Effector memory CD4-positive, alpha-beta T cell (primary cell): ENCODE measurements at places on chromosomes 2 and 18.

DNA sequence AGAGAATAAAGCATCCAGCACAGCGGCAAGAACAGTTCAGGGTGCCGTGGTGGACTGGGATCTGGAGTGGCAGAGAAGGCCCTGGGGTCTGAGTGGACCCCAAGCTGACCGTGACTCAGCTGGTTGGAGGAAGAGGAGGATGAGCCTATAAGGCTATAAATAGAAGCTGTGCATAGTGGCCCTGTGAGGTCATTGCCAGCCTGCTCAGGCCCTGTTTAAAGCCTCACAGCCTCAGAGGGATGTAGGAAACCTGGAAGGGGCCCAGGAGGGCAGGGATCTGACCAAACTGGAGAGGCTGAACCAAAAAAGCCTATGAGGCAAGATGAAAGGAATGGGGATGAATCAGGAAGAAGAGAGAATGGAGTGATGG lies 11.3 kb upstream of the DES start:
- no peak for DNase-seq

- no peak for DNase-seq
These were observed 53.2 kb downstream of the CIB4 start for GRCh38 chr2:26587994-26588393.

GRCh38 chr2:174337337-174338146 lies 2.8 kb downstream of the SP9 start:
- no peak for DNase-seq

DNA sequence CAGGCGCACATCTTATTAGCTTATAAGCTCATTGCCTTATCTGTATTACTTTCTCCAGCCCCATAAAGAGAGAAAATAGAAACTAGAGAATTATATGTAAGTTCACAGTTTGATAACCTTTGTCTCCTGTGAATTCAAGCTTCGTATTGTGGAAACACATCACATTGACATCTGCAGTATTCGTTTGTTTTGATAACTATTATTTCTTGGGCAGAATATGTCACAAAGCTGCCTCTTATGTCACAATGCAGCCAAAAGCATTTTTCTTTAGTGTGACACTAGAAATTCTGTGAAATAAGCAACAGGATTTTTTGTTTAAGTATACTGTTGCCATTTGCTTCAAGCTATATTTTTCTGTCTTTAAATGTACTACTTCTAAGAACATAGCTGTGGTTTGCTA lies 221.5 kb downstream of the DOK6 start:
- no peak for DNase-seq

DNA sequence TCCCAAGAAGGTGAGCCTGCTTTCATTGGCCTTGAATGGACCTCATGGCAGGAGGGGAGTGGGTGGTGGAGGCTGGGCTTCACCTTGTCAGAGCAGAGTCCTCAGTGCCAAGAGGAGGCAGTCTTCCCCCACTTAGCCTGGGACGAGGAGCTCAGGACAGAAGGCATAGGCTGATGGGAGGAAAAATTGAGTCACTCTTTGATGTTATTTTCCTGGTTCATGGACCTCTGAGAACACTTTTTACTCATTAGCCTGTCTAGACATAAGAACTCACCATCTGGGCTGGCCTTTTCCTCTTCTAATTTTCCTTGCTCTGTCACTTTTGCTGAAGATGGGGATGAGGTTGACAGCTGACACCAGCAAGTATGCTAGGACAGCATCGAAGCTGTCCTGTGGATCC lies 225.7 kb upstream of the TNP1 start:
- no peak for DNase-seq

- DNase-seq = no peak
These were observed 43.4 kb upstream of the AQP4 start for GRCh38 chr18:26908906-26909305.

DNA sequence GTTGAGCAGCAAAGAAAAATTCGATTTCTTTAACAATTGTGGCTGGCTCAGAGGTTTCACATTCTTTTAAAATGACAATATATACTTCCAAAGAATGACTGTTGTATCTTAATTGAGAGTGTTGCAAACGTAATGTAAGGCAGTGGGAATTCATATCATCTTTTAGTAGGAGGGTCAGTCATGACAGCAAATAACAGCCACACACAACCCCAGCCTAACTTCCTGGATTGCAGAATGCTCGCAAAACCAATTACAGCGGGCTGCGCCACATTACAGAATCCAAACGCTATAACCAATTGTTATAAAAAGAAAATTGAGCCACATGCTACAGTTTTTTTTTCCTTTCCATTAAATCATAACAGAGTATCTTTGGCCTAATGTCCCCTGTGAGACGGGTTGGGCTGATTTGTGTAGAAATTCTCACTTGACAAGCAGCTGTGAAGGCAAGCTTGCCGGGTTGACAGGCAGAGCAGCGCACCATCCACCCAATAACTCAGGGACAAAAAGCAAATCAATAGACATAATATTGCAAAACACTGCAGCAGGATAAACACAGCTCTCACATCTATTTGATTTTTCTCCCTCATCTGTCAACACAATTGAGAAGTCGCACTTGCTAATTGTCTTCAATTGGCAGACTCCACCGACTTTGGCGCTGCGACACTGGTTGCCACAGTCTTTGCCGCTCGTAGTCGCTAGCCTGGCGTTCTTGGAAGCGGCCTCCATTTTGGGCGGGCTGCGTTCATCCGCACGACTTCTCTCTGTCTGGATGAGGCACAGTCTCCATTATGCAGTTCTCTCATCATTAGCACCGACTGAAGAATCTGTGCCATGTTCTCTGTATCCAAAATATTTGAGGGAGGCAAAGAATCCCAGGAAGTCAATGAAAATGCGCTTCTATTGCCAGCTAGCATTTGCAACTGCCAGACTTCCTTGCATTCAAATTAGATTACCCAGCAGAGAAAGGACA lies 95.0 kb upstream of the CCDC68 start:
- no peak for DNase-seq

DNA sequence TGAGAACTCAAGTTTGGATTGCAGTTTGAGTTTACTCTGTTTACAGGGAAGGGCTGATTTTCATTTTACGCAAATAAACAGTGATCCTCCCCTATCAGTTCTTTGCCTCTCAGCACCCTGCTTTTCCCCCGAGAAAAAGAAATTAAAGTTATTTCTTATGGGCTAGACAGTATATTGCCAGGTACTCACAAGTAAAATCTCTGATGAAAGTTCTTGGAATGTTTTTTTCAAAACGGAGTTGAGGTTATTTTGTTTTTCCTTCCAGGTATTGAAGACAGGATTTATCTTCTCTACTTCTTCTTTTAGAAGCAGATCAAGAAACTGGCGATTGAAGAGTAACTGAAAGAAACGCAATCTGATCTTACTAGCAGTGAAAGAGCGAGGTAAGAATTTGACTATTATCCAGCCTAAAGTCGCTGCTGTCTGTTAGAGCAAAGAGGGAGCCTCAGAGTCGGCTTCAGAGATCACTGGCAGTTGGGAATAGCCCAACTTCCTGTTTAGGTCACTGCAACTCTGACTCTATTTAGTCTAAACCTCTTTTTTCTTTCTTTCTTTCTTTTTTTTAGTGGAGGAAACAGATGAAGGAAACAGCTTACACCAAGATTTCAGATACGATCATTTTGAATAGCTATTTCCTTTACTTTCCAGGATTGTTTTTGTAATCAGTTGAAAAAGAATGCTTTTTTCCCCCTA lies at the start of gene TFPI:
Gene TFPI, minus strand, starts transcription at position 425 of the 693 bp plus-strand sequence. CDS start 50,667 bp downstream, outside the sequence.
- no peak for DNase-seq

DNA sequence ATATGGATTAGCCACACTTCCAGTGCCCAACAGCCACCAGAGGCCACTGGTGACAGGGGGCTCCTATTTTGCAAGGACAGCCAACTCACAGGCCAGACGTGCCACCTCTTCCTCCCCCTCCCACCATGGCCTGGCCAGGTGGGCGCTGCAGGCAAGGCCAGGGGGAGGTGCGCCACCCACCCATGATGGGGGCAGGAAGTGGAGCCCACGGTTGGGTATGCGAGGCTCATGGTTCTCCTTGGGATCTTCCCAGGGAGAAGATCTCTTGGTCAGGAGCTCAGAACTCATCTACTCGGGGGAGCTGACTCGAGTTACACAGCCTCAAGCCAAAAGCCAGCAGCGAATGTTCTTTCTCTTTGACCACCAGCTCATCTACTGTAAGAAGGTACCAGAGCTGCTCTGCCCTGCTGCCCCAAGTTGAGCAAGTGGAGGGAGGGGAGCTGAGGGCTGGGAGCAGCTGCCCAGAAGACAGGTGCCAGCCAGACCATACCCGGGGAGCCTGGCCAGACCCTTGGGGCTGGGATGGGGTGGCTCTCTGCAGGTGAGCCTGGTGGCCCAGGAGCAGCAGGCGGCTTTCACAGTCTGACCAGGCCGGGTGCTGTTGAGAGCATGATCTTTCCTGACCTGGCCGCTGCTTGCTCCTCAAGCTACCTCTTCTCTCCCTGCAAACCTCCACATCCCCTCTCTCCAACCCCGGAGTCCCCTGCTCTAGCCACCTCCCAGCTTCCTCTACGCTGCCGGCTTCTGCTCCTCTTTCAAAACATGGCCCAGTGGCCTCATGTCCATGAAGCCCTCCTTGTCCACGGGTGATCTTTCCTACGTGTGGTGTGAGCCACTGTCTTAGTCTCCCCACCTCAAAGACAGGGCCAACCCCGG lies 49.8 kb downstream of the FAM168B start:
- DNase-seq = no peak

DNA sequence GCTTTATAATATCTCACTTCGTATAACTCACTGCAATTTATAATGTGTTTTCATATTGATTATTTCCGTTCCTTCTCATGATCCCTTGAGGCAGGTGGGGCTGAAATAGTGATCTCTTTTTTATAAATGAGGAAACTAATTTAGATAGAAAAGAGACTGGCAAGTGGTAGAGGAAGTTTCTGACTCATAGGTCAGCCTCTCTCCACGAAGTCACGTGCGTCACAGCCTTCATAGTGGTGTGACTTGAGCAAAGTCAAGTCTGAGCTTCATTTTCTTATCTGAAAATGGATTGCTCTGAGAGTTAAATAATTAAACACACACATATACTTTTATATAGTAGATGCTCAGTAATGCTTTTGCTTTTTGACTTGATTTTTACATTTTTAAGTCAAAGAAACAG lies 19.9 kb downstream of the ABCG5 start:
- DNase-seq = no peak

GRCh38 chr2:160666154-160667060 lies 172.8 kb upstream of the RBMS1 start:
- DNase-seq = no peak

- no peak for DNase-seq
These were observed 83.4 kb downstream of the TTC27 start for GRCh38 chr2:32711219-32711618.

DNA sequence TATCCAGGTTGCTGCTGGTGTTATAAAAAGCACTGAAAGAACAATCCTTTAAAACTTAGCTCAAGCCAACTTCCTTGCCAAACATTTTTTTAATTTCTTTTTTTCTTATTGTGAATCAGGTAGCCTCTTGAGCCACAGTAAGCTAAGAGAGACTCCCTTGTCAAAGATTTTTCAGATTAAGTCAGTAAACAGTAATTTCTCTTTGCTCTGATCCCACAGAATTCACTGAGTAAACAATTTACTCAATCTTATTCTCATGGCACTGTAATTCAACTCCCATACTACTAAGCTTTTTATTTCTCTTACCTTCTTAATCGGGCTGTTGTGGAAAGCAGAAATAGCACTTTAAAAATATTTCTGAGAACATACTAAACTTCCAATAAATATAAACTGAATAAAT lies 82.7 kb downstream of the C2orf74 start:
- DNase-seq = no peak

- DNase-seq = no peak
These were observed 105.7 kb downstream of the MGAT5 start for GRCh38 chr2:134359367-134360081.

DNA sequence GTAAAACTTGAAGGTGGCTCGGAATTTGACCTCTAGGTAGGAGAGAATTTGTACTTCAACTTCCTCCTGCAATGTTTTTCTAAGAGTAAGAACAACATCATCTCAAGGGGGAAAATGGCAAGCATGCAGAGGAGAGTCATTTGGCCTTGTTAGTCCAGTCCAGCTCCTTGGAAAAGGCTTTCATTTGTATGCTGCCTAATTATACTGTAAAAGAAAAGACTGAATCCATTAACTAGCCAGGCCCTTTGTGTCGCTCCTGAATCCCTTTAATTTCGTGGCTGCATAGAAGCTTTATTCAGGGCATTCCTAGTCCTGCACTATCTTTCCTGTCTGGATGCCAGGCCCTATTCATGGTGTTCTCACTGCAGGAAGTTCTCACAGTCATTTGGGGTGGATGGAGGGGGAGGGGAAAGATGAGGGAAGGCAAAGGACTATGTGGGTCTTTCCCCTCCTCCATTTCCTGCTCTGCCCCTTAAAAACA lies 36.0 kb downstream of the PHLPP1 start:
- DNase-seq = no peak

DNA sequence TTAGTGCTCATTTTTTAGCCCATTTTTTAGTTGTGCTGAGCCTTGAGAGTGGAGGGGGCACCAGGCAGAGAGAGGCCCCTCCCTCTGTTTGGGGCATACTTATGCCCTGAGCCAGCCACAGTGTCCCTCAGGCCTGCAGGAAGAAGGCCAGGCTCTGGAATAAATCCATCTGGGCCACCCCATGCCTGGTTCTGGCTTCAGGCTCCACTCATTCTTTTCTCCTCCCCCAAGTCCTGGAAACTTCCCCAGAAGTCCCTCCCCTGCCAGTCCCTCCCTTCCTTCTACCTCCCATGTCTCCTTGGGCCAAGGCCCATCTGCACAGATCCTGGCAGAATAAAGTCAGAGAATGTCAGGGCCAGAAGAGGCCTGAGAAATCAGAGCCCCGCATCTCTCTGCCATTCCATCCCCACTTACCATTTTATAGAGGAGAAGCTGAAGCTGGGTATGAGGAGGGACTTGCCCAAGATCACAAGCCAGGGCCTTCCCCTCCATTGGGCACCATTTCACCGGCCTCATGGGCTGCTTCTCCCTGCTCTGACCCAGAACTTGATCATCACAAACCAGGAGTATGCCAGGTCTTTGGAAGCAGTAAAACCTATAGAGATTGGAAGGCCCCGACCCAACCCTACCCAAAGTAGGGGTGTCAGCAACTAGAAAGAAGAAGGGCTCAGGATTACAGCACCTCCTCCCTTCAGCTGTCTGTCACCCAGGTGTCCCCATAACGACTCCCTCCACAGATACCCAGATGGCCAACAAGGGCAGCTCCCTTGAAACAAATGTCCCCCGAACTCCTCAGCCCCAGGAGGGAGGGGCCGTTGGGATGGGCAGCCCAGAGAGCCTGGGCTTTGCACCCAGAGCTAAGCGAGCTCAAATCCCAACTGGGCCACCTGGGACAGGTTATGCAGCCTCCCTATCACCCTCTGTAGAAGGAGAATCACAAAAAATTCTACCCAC lies 108.4 kb downstream of the POLR1A start:
- DNase-seq = no peak

GRCh38 chr2:238865015-238865719 lies 17.3 kb downstream of the TWIST2 start:
- no peak for DNase-seq

DNA sequence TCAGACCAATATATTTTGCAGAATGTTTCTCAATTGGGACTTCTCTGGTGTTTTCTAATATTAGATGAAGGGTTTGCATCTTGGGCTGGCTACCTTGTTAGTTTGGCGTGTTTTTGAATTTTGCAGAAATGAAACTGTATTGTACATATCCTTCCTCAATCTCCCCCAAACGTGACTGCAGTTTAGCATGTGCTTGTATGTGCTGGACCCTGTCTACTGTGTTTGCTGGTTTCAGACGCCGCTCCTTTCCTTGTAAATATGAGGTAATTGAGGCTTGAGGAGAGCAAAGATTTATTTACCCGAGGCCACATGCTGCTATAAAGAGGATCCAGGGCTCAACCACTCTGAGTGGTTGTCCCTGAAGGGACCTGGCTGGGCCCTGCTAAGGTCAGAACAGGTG lies 57.2 kb downstream of the NGEF start:
- no peak for DNase-seq

- DNase-seq = no peak
These were observed 6.4 kb downstream of the ZEB2 start for GRCh38 chr2:144513388-144514101.
